ENCODE measurements at places on chromosomes 16 and 17. TPM values are rescaled to one million over a fixed set of nuclear protein-coding genes. Genes with fewer than 3 reads are reported as not detected.

- peak overlapping the region; percentile 95 for H3K27ac ChIP-seq
- H3K36me3 ChIP-seq: peaks cover 6% of the 10 kb centered on the region
- no peaks in the 10 kb centered on the region for H3K27me3 ChIP-seq
- DNase-seq: peak; percentile 87
- H3K4me1 ChIP-seq: peaks cover 13% of the 10 kb centered on the region
- H3K4me3 ChIP-seq: peak overlapping the region; percentile 90
Observed at GRCh38 chr16:88651276-88651988, 579 bp upstream of the CYBA start.

GRCh38 chr16:50446861-50447260 is 78.1 kb upstream of the BRD7 start:
- no peak overlapping the region for H3K27ac ChIP-seq
- no peak for DNase-seq
- H3K4me1 ChIP-seq: peaks cover 3% of the 10 kb centered on the region
- no peaks in the 10 kb centered on the region for H3K27me3 ChIP-seq
- no peaks in the 10 kb centered on the region for H3K36me3 ChIP-seq

GRCh38 chr17:6212766-6213165 is 142.6 kb downstream of the WSCD1 start:
- H3K4me1 ChIP-seq: no peaks in the 10 kb centered on the region
- DNase-seq: no peak
- H3K4me3 ChIP-seq: no peak overlapping the region
- peaks cover 14% of the 10 kb centered on the region for H3K27me3 ChIP-seq

DNA sequence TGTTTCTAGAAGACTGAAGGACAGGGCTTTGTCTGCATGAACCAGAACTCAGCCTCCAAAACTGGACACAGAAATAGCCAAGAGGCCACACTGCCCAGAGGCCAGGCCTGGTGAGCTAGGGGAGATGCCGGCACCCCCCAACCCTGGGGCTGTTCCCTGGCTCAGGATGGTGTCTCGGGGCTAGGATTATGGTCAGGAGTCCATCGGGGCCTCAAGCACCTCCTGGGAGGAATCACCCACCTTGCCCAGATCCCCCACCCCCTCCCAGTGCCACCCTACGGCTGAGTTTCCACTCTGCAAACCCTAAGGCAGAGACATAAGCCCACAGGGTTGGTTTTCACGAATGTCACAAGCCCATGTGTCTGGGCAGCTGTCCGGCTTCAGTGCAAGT is 37.2 kb downstream of the SLC7A5 start:
- no peak overlapping the region for H3K4me3 ChIP-seq
- H3K4me1 ChIP-seq: peaks cover 2% of the 10 kb centered on the region
- H3K27ac ChIP-seq: no peak overlapping the region
- H3K27me3 ChIP-seq: peaks cover 3% of the 10 kb centered on the region

DNA sequence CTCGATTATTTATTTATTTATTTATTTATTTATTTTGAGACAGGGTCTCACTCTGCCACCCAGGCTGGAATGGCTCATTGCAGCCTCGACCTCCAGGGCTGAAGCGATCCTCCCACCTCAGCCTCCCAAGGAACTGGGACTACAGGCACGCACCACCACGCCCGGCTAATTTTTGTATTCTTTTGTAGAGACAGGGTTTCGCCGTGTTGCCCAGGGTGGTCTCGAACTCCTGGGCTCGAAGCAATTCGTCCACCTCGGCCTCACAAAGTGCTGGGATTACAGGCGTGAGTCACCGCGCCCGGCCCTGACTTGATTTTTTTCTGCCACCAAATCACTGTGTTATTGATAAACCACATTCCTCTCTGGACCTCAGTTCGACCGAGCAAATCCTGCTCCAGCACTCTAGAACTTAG is 758 bp upstream of the RPL23A start:
- peaks cover 31% of the 10 kb centered on the region for H3K4me1 ChIP-seq
- no peak for DNase-seq
- H3K27me3 ChIP-seq: peaks cover 41% of the 10 kb centered on the region
- peak overlapping the region; percentile 100 for H3K27ac ChIP-seq

- H3K36me3 ChIP-seq: no peaks in the 10 kb centered on the region
- DNase-seq: no peak
- H3K27me3 ChIP-seq: peaks cover 23% of the 10 kb centered on the region
- H3K27ac ChIP-seq: no peak overlapping the region
Observed at GRCh38 chr16:17777408-17777863, 306.7 kb upstream of the XYLT1 start.

GRCh38 chr16:7088711-7089110 is 243.9 kb upstream of the RBFOX1 start:
- peaks cover 4% of the 10 kb centered on the region for H3K27me3 ChIP-seq
- no peak for DNase-seq
- H3K4me3 ChIP-seq: no peak overlapping the region
- no peaks in the 10 kb centered on the region for H3K4me1 ChIP-seq

DNA sequence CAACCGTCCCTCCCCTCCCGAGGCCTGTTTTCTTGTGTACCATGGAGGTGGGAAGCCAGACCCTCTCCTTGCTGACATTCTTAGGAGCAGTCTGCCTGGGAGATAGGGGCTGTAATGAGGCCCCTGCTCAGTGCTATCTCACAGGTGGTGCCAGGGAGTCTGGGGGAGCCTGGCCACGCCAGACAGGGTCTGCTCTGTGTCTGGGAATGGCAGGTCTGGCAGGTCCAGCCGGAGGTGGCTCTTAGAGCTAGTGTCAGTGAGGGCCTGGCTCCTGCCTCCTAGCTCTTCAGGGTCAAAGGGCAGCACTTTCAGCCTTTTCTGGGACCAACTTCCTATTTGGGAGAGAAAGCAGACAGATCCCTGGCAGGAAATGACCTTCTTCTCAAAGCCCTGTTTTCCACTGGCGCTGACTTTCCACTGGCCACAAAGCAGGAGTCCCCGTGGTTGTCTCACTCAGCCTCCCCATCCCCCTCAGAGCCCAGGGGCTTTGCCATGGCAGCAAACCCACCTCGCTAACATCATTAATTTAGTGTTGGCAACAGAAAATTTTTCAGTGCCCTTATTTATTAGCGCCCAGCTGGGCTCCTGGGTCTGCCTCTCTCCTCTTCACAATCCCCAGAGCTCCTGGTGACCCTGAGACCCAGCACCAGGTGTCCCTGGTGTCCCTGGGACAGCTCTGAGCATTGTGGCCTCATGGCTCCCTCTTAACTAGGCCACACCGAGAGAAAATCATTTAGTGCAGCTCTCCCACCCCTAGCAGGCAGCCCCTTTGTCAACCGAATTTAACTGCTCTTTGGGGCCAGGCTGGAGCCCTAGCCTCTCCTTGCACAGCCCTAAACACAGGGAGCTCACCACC is 24.0 kb upstream of the DOK4 start:
- no peak overlapping the region for H3K4me3 ChIP-seq
- no peak overlapping the region for H3K27ac ChIP-seq
- H3K27me3 ChIP-seq: no peaks in the 10 kb centered on the region
- H3K36me3 ChIP-seq: no peaks in the 10 kb centered on the region
- no peak for DNase-seq
- H3K4me1 ChIP-seq: no peaks in the 10 kb centered on the region

DNA sequence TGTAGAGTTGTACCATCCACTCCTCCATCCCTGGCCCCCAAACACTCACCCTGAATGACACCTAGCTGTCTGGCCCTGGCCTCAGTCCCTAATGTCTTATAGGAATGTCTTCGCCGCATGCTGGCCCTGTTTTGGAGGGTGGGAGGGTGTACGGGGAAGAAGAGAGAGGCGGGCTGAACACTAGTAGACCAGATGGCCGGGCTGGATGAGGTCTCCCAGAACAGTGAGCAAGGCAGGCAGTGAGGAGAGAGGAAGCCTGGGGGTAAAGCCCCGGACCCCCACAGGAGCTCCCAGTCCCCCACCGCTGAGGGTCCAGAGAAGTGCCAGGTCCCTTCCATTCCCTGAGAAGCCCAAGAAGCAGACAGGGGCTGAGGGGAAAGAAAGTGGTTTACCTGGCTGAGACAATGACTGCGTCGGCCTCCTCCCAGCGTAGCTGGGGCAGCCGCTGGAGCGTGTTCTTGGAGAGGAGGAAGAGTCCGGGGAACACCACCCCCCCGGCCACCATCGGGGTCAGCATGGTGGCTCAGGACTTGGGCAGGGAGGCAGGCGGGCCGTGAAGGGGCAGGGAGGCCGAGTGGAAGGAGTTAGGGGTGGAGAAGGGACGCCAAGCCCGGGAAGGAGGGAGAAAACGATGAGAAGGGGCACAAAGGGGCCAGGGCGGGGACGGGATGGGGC is 923 bp downstream of the TLCD3B start:
- H3K27me3 ChIP-seq: peaks cover 75% of the 10 kb centered on the region
- H3K4me3 ChIP-seq: peak overlapping the region; percentile 29
- H3K27ac ChIP-seq: no peak overlapping the region
- no peaks in the 10 kb centered on the region for H3K36me3 ChIP-seq
- DNase-seq: no peak

- DNase-seq: no peak
- peaks cover 10% of the 10 kb centered on the region for H3K36me3 ChIP-seq
- no peaks in the 10 kb centered on the region for H3K4me1 ChIP-seq
- H3K27ac ChIP-seq: no peak overlapping the region
Observed at GRCh38 chr16:47204736-47205504, 61.2 kb upstream of the NETO2 start.

- no peak for DNase-seq
- H3K4me3 ChIP-seq: peak overlapping the region; percentile 58
- peaks cover 44% of the 10 kb centered on the region for H3K4me1 ChIP-seq
- H3K36me3 ChIP-seq: peaks cover 11% of the 10 kb centered on the region
- no peaks in the 10 kb centered on the region for H3K27me3 ChIP-seq
Observed at GRCh38 chr16:11327277-11328171, 17.7 kb upstream of the RMI2 start.

DNA sequence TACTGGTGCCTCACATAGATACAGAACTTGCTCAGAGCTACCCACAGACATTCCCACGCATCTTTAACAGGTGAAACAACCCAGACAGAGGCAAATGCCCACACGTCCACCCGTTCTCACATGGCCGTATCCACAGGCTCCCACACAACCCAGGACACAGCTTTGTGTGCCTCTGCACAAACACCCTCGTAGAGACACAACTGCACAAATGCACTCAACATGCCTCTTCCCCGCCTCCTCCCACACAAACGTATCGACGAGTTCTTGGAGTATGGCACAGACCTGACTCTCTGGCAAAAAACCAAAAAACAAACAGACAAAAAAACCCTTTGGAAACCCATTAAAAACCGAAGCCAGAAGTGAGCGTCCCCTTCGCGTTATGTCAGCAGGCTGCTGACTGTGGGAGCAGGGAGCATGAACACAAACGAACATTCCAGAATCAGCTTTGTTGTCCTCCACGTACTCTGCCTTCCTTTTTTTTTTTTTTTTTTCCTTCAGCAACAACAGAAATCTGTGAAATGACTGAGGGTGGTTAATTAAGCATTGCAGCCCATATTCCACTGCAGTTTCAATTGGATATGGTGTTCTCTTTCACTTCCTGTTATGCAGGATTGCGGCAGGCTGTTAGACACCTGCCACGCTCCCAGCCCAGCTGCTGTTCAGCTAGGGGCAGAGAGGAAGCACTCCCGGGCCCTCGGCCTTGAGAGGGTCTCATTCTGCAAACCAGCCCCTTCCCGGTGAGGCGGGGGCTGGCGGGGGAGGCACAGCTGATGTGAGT is 313.7 kb downstream of the MAF start:
- H3K27me3 ChIP-seq: peaks cover 66% of the 10 kb centered on the region
- no peak overlapping the region for H3K4me3 ChIP-seq

DNA sequence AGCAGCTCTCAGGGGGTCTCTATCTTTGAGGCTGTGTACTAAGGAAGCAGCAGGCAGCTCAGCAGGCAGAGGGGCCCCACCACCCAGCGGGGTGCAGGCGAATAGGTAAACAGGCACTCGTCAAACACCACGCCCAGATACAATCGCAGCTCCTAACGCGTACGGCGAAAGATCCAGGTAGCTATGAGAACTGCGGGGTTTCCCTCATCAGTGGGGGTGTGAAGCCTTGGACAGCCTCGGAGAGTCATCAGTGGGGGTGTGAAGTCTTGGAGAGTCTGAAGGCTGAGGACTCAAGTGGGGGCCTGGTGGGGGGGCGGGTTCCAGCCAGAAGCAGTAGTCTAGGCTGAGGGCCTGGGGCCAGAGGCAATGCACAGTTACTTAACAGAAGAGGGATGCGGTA is 69.0 kb downstream of the RTN4RL1 start:
- H3K4me3 ChIP-seq: no peak overlapping the region
- H3K36me3 ChIP-seq: no peaks in the 10 kb centered on the region
- no peaks in the 10 kb centered on the region for H3K4me1 ChIP-seq
- H3K27ac ChIP-seq: no peak overlapping the region

The NACA2 gene
- total RNA-seq: not detected

The CHRNE gene
- total RNA-seq: 0.42 TPM

The CACNG3 gene
- total RNA-seq: not detected

The PRSS36 gene
- total RNA-seq: 0.74 TPM

The ZFPM1 gene
- total RNA-seq: 6.7 TPM

The KCNH4 gene
- 0.39 TPM for total RNA-seq

The PYDC1 gene
- not detected for total RNA-seq
